ENCODE measurements at places on chromosomes 6 and 20.

GRCh38 chr6:169139179-169139971 is 114.3 kb downstream of the THBS2 start:
- DNase-seq, result no peak

GRCh38 chr6:153966001-153966400 is 73.0 kb upstream of the OPRM1 start:
- DNase-seq, result no peak

DNA sequence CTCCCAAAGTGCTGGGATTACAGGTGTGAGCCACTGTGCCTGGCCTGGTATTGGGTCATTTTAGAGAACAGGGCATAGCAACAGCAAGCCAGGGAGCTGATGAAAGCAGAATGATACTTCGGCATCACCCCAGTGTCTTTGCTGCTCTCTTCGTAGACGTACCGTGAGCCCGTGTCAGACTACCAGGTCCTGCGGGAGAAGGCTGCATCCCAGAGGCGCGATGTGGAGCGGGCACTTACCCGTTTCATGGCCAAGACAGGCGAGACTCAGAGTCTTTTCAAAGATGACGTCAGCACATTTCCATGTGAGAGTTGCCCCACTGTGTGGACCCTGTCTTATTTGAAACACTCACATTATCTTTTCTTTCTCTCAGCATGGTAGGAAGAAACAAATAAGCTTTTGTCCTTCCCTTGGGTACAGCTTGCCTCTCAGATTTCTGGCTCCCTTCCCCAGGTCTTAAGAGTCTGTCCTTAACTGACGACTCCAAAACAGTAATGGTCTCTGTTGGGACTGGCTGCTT is 15.9 kb downstream of the TAF8 start:
- DNase-seq, result no peak

- no peak for DNase-seq
Measured at GRCh38 chr6:131931063-131931750, 20.0 kb downstream of the CCN2 start.

DNA sequence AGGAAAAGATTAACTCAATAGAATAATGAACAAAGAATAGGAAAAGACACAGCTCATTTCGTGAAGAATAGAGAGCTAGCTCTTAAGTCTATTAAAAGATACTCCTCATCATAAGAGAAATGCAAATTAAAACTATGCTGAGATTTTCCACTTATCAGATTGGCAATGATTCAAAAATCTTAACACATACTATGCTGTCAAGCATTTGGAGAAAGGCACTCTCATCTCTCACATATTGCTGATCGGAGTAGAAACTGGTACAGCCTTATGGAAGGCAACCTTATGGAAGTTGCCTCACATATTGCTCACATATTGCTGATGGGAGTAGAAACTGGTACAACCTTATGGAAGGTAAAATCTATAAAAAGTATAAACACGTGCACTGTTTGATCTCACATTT is 21.4 kb upstream of the PLAGL1 start:
- no peak for DNase-seq

- DNase-seq, result no peak
Measured at GRCh38 chr6:56904068-56904467, 50.8 kb upstream of the BEND6 start.

DNA sequence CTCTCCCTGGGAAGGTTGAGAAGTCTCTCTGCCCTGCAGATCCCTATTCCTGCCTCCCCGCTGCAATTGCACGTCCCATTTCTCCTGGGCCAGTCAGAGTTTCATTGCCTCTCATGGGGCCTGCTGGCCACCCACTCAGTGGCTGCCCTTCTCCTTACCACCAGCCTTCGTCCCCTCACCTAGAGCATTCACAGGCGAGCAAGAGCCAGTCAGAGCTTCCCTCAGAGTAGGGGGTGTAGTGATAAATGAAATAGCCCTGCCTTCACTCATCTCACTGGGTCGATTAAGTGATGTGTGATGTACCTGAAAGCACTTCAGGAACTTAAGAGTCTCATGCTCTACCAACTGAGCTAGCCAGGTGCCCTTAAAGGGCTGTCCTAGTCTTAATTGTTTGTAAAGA is 52.0 kb upstream of the FANCE start:
- no peak for DNase-seq

GRCh38 chr6:89775150-89775549 is 44.4 kb downstream of the MDN1 start:
- DNase-seq, result no peak

DNA sequence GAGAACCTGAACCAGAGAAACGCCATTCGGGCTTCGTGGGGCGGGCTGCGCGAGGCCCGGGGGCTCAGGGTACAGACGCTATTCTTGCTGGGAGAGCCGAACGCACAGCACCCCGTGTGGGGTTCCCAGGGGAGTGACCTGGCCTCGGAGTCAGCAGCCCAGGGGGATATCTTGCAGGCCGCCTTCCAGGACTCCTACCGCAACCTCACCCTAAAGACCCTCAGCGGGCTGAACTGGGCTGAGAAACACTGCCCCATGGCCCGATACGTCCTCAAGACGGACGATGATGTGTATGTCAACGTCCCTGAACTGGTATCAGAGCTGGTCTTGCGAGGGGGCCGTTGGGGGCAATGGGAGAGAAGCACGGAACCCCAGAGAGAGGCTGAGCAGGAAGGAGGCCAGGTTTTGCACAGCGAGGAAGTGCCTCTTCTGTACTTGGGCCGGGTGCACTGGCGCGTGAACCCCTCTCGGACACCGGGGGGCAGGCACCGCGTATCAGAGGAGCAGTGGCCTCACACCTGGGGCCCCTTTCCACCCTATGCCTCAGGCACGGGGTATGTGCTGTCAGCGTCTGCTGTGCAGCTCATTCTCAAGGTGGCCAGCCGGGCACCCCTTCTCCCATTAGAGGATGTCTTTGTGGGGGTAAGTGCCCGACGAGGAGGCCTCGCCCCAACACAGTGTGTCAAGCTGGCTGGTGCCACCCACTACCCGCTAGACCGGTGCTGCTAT is 904 bp downstream of the B3GALT4 start:
- DNase-seq, result peak; percentile 37

DNA sequence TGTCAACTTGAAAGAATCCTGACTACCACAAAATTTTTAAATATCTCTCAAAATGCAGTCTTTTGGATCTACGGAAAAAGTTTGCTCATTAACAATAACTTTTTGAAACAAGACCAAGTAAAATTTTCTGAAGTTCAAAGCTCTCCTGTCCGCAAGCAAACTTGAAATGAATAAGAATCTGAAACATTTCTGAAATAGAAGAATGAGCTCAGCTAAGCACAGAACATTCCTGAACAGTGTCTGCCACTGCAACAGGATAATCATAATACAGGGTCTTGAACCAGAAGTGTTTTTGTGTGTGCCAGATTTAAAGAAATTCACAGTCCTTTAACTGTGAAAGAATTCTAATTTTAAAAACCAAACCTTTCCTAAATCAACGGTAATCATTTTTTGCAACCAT is 49.1 kb upstream of the TASP1 start:
- no peak for DNase-seq

DNA sequence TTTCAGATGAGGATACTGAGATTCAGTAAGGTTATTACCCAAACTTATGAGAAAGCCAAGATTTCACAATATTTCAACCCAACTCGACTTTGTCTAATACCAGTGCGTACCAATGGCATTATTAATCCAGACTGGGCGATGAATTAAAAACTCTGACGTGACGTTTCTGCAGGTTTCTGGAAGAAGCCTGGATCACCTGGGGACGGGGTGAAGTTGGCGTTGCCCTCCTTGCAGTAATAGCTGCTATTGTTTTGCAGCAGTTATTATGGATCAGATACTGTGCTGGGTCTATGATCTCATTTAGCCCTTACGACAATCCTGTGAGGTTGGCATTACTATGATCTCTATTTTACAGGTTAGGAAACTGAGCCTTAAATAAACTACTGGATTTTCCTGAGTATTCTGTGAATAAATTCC is 569 bp upstream of the CDC5L start:
- peak; percentile 24 for DNase-seq

DNA sequence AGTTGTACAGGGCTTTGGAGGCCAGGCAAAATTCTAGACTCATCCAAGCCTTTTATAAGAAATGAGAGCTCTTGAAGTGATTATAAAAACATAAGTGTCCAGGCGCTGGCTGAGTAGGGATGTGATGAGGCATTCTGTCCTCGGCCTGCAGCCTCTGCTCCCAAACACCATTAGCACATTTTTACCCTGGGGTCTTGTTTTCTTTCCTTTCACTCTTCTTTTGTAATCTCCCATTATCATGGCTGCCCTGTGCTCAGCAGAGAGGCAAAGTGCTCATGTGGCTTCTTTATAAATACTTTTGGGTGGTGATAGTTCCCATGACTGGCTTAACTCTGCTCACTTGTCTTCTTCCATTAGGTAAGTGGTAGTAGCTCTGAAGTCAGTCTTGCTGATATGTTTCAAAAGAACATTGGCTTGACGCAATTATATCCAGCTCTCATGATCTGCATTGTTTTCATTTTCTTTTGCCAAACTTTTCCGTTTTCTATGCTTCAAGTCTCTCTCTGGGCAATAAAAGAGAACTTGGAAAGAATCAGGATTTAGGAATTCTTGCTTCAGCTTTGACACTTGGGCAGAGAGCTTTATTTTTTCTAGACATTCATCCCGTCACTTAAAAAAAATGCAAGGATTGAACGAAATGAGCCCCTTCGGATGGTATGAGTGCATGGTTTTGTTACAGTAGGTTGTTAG is 61.1 kb downstream of the CAP2 start:
- DNase-seq, result peak; percentile 12

DNA sequence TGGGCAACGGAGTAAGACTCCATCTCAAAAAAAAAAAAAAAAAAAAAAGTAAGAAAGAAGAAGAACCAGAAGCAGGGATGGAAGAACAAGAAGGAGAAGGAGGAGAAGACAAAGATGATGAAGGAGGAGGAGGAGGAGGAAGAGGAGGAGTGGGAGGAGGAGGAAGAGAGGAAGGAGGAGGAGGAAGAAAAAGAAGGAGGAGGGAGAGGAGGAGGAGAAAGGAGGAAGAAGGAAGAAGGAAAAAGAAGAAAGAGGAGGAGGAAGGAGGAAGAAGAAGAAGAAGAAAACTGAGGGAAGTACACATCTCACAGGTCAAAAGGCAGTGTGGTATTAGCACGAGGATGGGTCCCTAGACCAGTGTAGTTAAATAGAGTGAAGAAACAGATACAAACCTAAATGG is 65.1 kb upstream of the SCAF8 start:
- no peak for DNase-seq

DNA sequence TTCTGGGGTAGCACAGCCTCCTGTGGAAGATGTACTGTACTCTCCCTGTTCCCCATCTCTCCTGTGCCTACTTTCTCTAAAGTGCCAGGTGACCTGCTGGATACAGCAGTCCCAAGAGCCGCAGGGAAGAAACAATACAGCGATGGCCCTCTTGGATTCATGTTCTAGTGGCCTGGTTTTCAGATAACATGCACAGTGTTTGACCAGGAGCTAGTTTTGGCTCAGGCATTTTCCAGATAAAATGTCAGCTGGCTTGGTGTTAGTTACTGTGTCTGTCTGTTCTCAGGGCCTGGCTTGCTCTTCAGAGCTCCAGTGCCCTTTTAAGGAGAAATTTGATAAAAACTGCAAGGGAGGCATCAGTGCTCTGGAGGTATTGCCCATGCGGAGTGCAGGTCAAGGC is 41.3 kb downstream of the GABRR2 start:
- no peak for DNase-seq

DNA sequence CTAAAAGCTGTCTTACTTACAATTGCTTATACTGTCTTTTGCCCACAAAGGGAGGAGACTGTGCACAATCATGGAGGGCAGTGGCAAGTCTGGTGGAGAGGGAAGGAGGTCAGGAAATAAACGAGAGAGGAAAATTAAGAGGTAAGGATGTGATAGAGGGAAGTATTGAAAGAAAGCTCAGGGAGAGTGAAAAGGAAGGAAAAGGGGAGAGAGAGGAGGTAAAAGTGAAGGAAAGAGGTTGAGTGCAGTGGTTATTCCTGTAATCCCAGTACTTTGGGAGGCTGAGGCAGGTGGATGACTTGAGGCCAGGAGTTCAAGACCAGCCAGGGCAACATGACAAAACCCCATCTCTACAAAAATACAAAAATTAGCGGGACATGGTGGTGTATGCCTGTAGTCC is 82.7 kb upstream of the EPB41L1 start:
- DNase-seq, result no peak

GRCh38 chr20:49831770-49832631 is 19.4 kb downstream of the SLC9A8 start:
- DNase-seq, result no peak

All from iPS-NIHi11 (cell line).